ENCODE measurements at places on chromosomes 12 and 14.

DNA sequence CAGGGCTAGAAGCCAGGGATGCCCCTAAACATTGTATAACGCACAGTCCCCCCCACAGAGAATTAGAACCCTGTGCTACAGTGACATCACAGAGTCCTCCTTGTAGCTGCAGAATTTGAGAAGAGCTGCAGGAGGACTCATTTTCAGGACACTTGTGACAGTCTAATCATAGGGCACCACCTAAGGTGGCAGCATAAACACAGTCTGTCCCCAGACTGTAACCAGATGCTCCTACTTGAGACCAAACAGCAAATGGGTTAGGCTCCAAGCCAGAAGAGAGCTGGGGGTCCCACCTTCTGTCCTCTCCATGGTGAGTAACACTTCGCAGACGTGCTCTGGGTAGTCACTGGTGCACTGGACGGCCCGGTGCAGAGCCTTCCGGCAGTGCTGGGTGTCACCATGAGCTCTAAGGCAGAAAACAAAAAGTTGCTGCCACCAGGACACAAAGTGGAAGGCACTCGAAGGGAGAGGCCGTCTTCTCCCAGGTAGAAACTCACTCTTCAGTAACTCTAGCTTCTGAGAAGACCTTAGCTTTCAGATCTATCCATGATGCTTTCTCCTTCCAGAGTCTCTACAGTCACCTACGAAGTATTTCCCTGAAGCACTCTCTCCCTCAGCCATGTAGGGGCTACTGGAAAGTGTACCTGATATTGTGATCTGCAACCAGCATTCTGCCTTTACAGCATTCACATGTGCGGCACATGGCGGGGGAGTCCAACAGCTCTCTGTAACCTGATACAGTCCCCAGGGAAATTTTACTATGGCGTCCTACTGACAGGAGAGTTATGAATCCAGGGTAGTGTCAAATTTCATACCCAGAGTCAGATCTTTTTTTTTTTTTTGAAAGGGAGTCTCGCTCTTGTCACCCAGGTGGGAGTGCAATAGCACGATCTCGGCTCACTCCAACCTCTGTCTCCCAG lies 17.1 kb downstream of the FICD start:
- DNase-seq, result no peak

DNA sequence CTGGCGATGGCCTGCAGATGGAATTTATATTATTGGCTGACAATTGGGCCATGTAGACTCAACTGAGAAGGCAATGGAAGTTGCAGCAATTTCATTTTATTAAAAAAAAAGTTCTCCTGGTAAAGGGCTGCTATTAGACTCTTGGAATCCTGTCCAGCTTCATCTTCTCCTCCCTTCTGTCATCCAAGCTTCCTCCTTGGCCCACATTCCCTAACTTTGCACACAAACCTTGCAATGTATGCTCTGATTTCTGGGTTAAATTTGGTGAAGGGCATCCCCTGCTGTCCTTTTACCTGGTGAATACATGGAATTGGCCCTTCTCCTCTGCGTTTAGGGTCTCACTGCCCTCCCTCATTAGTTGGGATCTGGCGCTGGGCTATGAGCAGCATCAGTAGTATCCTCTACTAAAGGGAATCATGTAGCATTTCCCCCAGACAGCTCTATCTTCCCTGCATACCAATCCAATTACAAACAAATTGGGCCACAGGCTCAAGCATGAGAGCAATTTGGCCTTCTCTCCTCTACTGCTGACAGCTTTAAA lies 336.9 kb downstream of the BMP4 start:
- no peak for DNase-seq

DNA sequence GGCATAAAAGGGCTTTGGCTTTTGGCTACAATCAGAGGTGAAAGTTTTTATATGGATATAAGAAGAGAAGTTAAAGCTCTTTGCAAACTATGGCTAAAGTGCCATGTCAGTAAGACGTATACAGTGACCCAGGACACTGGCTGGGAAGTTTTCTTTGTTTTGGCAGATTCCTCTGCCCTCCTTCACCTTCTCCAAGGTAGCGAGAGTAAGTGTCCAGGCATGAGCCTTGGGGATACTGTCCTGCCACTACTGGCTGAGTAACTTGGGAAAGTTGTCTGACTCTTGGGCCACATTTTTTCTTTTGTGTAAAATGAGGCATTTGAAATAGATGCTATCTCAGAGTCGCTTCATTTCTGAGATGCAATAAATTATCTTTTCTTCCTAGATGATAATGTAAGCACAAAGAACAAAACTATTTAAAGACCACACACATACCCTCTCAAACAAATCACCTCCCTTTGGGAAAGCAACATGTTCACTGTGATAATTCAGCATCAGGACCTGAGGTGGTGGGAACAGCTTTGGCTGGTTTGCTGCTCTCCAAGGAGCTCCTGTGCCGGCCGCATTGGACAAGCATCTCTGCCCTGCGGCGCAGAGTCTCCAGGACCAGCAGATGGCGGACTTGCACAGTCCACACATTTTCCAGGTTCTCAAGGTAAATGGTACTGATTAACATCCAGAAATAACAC lies 106.3 kb downstream of the PTCSC3 start:
- no peak for DNase-seq

DNA sequence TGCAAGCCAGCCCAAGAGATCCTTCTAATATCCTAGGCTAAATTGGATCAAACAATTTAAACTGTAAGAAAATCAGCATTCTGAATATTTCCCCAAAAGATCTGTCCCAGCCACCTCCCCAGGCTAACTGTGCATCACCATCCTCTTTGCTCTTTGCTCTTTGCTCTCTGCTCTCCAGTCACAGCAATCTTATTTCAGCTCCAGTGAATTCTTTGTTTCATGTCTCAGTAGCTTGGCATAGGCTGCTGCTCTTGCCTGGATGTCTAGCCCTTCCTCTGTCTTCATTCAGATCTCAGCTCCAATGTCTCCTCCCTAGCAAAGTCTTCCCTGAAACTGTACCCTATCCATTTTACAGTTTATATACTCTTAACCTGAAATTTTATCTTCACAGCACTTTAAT lies 399.8 kb upstream of the USP15 start:
- no peak for DNase-seq

DNA sequence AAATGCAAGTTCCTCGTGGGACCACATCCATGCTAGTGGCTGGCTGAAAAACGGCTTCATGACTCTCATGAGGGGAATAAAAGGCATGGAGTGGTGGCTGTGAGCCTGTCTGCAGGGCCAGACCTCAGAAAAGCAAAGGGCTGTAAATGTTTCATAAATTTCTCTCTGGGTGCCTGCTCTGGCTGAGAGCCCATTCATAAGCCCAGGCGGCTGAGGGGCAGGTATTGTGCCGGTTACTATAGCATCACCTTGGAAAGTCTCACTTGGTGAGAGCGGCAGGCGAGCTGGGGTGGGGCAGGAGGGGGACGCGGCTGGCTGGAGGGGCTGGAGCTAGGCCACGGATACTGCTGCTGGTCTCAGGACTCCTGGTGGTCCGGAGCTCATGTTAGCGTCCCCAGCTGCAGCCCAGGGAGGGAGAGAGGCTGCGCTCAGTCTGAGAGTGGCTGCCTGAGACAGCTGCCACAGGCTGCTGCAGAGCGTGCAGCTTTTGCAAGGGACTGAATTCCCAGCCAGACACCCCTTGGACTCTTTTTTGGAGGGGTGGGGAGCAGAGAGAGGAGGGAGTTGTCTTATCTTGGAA lies at the start of gene SLC17A8:
SLC17A8 (plus strand) TSS at position 431 of the 580 bp plus-strand sequence. CDS start 318 bp downstream, outside the sequence.
- no peak for DNase-seq

GRCh38 chr12:47139000-47139681 lies 59.4 kb upstream of the AMIGO2 start:
- DNase-seq, result no peak

GRCh38 chr12:3116106-3116844 lies 39.1 kb downstream of the TSPAN9 start:
- DNase-seq, result no peak

DNA sequence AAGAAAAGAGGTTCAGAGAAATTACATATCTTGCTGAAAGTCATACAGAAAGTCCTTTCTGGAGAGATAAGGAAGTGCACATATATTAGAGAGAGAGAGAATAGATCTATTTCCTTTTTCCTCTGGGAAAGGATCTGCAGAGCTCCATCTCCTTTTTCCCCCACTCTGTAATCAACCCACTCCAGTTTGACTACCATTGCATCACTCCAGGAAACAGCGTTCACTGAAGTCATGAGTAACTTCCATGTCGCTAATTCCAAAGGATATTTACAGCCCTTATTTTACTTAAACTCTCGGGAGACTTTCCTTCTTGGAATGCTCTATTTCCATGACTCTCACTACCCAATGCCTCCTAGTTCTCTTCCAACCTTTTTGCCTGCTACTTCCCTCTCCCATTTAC lies 72.5 kb upstream of the PARP11 start:
- no peak for DNase-seq

DNA sequence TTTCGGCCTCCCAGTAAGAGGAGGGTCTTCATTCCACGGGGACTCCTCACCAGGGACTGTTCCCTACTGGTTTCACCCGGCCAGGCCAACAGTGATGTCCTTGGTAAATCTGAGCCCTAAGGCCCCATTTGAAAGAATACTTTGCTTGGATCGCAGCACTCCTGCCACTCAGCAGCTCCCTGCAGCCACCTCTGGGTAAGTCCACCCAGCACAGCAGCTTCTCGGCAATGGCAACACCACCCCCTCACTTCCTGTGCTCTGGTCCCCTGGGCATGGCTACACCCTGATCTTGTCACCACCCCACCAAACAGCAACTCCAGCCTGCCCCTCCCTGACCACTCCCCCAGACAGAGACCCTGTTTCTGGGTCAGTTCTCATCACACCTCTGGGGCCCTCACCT lies 100.3 kb downstream of the SETD3 start:
- DNase-seq, result no peak

DNA sequence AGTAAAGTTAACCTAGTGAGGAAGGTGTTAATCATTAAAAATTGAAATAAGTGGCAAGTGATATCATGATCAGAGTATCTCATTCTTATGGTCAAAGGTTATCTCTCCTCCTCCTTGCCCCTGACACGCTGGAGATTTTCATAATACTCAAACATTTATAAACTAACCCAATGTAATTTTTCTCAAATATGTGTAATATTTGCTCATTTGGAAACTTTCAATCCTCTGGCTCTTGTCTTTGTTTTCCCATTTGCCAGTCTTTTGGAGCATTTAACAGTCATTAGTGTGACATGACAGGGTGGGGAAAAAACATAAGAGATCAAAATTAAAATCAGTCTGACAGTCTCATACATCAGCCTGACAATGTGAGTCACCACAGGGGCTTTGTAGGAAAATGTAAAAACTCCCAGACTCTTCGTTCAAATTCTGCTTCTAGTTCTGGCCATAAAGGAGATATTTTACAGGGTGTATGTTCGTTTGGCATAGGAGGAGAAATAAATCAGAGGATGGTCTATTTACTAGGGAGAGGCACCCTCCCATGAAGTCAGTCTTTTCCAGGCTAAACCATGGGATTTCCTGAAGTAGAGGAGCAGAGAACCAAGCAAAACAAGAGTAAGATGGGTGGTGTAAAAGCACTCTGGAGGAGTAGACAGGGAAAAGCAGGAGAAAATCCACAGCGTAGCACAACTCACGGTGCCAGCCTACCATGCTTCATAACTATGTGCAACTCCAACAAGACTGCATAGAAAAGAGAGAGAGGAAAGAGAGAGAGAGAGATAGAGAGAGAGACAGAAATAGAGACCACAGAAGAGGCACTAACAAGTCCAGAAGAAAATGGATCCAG lies 369.2 kb upstream of the PDE3A start:
- no peak for DNase-seq

DNA sequence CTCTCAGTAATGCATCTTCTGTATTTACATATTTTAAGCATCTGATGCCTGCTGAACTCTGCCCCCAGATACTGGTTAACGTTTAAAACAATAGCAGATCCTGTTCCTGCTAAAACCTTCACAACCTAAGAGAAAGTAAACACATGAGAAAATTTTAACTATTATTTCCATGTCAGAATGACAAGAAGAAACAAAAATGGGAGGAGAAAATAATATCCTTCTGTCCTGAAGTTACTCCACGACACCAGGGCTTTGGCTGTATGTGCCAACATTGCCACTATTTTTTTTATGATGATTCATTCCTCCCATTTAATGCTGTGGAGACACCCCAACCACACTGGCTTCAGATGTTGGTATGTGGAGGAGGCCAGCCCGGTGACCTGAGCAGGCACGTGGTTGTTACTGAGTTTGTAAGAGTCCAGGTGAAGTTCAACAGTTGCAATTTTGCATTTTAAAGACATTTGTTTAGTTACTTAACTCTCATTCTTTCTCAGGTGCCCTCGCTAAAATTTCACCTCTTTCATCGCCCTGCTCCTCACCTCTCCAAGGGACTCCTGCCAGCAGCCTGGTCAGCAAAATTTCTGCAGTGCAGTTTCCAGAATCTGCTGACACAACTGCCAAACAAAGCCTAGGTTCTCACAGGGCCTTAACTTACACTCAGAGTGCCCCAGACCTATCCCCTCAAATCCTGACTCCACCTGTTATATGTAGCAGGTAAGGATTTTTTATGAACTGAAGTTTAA lies 65.5 kb upstream of the SLCO1C1 start:
- DNase-seq, result no peak

GRCh38 chr12:54879150-54879549 lies 24.8 kb downstream of the MUCL1 start:
- DNase-seq, result no peak

- DNase-seq, result peak; percentile 96
These were observed 135.0 kb upstream of the LRIG3 start for GRCh38 chr12:59055204-59055860.

DNA sequence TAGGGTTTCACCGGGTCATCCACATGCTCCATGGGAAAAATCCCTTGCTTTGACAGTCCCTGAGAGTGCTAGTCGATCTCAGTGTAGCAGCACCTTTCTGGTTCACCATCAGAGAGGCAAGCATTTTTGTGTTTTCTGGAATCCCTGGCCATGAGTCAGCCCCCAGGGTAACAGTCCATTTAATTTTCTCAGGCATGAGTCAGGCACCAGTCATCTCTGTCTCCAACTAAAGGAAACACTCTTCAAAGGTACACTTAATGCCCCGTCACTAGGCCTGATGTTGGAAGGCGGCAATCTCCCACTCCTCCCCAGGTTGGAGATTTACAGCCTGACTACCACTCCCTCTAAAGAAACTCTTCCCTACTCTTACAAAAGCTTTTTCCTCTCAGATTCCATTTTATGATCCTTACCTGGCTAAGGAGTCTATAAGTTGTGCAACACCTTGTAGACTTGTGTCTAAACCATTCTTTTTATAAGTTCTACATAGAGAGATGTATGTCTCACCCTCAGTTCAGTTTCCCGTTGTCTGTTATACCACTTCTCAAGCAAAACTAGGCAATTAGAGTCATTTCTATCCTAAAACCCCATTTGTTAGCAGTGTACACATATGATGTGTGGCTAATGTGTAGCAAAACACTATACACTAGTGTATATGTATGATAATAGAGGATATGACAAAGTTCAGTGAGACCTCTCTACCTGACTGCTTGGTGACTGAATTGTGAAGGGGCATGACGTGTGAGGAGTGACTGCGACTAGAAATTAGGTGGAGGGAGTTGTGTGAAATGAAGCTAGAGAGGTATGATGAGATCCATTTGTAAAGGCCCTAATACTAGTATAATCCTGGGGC lies 24.6 kb downstream of the TMEM19 start:
- DNase-seq, result peak; percentile 72

- no peak for DNase-seq
These were observed 202.3 kb downstream of the KIF21A start for GRCh38 chr12:39240587-39240986.
